ENCODE measurements at places on chromosomes 4 and X.

GRCh38 chr4:174041555-174042105, 241.8 kb downstream of the FBXO8 start:
- DNase-seq, result no peak

- no peak for DNase-seq
Observed at GRCh38 chr4:167555338-167556022, 321.2 kb upstream of the SPOCK3 start.

DNA sequence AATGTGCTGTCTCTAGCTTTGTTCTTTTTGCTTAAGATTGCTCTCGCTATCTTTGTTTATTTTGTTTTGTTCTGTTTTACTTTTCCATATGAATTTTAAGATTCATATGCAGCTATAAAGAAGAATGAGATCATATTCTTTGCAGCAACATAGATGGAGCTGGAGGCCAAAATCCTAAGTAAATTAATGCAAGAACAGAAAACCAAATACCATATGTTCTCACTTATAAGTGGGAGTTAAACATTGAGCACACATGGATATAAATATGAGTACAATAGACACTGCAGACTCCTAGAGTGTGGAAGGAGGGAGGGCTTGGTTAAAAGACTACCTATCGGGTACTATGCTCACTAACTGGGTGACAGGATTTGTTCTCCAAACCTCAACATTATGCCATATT, 237.8 kb downstream of the TRAM1L1 start:
- no peak for DNase-seq

DNA sequence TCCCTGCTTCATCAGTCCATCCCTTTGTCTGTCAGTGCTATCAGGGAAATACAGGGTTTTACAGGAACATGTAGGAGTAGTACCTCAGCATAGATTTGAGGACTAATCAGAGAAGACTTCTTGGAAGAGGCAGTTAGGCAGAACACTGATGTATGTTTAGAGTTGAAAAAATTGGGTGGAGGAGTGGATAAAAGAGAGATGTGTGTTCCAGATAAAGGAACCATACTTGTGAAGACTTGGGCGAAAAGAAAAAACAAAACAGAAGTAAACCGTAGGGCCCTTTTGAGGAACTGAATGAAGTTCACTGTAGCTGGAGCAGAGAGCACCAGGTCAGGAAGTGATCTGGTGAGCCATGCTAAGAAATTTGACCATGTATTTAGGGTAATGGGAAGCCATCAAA, 32.3 kb downstream of the AFF1 start:
- no peak for DNase-seq

- no peak for DNase-seq
Observed at GRCh38 chrX:148161701-148162100, 180.6 kb downstream of the FMR1NB start.

DNA sequence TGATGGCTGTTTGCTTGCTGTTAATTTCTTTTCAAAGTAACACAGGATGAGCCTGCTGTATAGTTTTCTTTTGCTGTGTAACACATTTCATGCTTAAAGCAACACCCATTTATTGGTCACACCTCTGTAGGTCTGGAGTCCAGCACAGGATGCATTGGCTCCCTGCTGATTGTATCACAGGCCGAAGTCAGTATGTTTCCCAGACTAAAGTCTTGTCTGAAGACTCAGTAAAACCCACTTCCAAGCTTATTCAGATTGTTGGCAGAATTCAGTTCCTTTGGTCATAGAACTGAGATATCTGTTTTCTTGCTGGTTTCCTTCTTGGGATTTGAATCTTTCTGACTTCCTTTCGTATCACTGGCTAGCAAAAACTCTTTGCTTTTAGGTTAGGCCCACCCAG, 54.3 kb downstream of the LRP2BP start:
- DNase-seq, result no peak

- no peak for DNase-seq
Observed at GRCh38 chr4:139933541-139933940, 220.4 kb downstream of the MAML3 start.

GRCh38 chr4:121998024-121998423, 46.2 kb upstream of the TRPC3 start:
- DNase-seq, result no peak

- DNase-seq, result no peak
Observed at GRCh38 chrX:107135049-107135964, 16.7 kb upstream of the RBM41 start.

GRCh38 chr4:106615410-106615945, 246.9 kb upstream of the GIMD1 start:
- no peak for DNase-seq

GRCh38 chr4:117533501-117533900, 448.1 kb upstream of the TRAM1L1 start:
- DNase-seq, result no peak

DNA sequence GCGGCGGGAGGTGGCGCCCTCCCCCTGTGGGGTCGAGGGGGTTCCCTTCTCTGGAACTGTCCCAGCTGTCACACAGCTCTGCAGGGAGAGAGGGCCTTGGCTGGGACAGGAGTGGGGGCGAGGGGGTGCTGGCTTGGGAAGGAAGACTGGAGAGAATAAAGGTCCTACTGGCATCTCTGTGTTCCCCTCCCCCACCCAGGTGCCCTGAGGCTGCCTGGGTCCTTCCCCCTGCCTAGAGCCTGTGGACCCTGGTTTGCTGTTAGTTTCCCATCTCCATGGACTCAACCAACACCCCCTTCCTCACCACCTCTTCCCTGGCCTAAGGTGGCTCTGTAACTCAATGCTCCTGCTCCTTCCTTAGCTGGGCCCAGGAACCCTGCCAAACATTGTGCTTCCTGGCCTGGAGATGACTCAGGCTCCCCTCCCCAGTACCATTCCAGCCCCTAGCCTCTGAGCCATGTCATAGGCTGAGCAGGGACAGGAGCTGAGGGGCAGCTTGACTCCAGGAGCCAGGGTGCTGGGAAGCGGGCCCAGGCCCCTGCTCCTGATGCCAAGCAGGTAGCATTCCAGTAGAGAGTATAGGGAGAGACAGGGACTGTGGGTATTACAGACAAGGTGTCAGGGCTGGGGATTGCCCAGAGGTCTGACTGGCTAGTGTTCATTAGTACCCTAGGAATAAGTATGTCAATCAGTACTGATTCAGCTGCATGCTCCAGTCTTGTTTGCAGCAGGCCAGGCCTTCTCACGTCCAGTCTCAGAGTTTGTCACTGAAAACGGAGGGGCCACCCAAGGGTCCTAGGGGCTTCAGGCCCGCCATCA, 100.7 kb downstream of the EFNB1 start:
- no peak for DNase-seq

DNA sequence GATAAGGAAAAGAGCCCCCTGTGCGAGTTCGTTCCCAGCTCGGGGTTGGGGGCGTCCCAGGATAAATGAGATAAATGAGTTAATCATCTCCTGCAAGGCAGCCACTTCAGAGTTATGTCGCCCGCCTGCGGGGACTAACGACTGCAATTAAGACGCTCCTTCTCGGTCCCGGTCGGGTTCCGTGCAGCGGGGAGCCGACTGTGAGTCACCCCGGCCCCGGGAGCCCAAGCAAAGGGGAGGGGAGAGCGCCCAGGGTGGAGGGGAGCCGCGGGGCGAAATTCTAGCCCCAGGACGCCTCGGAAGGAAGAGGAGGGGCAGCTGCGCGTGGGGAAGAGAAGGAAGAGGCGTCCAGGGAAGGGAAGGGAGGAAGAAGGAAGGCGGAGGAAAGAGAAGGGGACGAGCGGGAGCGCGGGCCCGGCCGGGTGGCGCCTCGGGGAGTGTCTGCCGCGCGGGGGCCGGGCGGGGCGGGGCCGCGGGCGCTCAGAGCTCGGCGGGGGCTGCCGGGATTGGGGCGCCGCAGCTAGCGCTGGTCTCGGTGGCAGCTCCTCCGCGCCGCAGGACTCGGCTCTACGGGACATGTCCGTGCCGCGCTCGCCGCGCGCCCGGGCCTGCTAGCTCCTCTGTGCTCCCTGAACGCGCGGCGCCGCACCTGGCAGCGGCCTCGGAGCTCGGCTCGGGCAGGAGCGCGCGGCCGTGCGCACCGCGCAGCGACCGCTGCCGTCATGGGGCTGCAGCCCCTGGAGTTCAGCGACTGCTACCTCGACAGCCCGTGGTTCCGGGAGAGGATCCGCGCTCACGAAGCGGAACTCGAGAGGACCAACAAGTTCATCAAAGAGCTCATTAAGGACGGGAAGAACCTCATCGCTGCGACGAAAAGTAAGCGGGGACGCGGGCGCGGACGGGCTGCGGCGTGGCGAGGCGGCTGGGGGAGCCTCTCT, at the start of gene ARHGAP10:
TSS of gene ARHGAP10 (plus strand) at position 509 of the 938 bp plus-strand sequence. CDS start at position 723, 214 bp downstream.
- peak; percentile 58 for DNase-seq

GRCh38 chr4:16692046-16692445, 206.4 kb downstream of the LDB2 start:
- DNase-seq, result no peak
